ENCODE measurements at places on chromosomes 7 and 10.

GRCh38 chr10:88983206-88983605, 7.4 kb upstream of the FAS start:
- DNase-seq = no peak

DNA sequence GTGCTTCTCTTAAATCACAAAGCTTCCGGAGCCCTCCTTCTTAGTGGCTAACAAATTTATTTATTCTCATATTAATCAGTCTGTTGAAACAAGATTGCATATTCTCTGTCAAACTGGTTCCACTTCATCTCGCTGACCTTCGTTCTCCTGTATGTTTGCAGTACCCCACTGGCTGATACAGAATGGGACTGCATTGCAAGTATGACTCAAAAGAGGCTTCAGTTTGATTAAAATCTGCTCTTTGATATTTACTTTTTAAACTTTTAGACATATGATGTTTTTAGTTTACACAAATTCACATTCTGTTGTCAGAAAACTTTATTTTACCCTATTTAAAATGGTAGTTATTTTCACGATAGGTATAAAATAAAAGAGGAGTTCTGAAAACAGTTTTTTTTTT, 14.3 kb upstream of the ARHGAP12 start:
- no peak for DNase-seq

GRCh38 chr7:54543051-54543488, 895 bp downstream of the VSTM2A start:
- no peak for DNase-seq

DNA sequence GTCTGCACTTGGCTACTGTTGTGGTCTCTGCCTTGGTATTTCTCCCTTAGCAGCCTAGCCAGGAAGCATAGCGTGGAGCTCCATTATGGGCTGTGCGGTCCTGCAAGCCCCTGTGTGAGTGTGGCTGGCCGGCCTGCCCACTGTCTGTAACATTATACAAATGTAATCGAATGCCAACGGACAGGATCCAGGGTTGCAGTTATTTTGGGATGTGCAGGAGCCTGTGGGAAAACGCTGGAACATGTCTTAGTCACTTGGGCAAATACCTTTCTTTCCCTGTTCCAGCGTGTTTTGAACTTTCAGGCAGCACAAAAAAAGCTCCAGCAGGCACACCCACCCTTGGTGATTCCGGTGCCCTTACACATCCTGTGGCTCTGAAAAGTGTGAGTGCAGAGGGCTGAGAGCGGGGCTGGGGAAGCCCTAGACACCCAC, 29.5 kb downstream of the BAG3 start:
- DNase-seq = no peak

- DNase-seq = no peak
These were observed 9.1 kb downstream of the ZYX start for GRCh38 chr7:143390104-143390772.

- DNase-seq = no peak
These were observed 112.2 kb upstream of the GPR26 start for GRCh38 chr10:123553810-123554430.

DNA sequence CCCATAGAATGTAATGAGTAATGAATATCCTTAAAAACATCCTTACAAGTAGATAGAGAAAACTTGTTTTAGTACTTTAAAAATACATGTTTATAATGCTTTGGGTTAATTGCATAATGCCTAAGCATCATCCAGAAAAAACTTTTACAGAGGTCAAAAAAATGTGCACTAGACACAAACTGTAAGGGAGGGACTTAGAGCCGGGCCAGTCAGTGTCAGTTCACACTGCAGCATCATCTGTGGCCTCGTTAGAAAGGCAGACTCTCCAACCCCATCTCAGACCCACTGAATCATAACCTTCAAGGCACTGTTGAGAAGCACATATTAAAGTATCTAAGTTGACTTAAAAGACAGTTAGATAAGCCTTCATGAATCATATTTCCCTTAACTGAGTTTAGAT, 230.1 kb upstream of the PRPS1L1 start:
- DNase-seq = no peak

DNA sequence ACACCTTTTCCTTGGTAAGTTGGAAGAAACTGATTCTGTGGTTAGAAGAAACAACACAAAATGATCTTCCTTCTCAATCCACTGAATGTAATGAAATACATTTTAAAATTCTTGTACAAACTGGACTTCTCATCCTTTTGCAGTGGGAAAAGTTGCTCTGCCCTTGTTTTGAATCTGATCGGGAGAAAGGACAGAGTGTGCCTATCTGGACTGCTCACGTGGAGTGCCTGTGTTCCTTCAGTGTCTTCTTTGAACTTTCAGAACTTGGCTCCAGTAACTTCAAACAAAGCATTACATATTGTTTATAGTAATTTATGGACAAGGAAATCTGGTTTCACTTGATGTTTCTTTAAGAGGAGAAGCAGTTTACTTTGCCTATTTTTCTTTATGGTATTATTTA, 17.1 kb downstream of the SLC26A3 start:
- DNase-seq = no peak

DNA sequence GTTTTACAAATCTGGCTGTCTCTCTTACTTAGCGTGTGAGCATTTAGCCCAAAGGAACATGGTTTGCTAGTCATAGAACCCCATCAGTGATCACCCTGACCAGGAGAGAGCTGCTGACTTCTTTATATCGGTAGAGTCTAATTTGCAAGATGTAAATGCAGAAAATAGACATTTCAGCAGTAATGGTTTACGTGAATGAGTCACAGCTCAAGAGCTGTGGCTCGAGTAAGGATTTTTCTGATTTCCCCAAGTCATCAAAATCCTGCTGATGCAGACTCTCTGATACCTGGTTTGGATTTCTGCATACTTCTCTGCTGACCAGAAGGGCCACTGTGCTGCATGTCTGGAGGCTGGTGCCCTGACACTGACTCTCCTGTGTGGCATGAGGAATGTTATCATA, 25.7 kb downstream of the NUB1 start:
- DNase-seq = no peak

GRCh38 chr10:68348265-68348741, 15.6 kb upstream of the PBLD start:
- DNase-seq = no peak

DNA sequence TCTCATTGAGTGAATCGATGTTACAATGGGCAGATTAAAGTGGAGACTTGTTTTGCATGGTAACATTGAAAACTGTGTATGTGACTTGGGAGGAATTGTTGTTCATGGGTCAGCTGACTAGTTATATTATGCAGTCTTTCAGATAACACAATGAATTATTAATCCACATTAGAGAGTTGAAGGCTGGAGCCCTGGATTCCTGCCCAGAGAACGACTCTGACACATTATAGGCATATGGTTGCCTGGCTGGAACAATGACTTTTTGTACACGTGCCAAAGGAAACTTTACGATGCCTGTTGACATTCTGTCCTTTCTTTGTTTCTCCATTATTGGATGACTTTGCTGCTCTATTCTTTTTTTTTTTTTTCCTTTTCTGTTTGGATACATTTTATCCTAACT, 52.3 kb upstream of the TMEM229A start:
- no peak for DNase-seq

DNA sequence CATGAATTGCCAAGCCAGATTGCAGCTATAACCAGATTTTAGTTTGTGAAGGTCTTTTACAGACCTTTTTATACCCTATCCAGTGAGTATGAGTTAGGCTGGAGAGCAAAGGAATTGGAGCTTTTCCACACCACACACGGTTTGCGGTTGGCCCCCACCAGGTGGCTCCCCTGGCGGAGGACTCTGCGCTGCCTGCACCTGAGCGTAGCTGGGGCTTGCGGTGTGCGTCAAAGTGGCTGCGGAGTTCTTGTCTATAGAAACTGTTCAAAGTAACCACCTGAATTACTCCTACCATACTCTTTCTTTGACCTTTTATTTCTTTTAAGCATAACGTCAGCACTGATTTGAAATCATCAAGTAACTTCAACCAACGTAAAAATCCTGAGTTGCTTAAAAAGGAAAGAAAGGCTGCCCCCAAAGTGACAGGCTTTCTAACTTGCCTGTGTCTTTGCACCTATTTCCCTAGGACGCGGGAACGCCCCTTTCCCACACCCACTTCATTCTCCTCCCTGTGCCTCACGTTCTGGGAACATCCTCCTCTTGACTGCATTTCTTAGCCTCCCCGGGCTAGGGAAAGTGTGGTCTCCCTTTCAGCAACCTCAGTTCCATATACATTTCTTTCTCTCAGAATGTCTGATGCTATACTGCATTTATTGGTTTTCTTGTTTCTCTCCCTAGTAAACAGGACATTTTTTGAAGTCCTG, 47.6 kb upstream of the TMEM72 start:
- DNase-seq = no peak

- no peak for DNase-seq
These were observed 77.2 kb downstream of the EXOC4 start for GRCh38 chr7:133330085-133330484.

GRCh38 chr7:128840326-128841170, 10.3 kb downstream of the FLNC start:
- no peak for DNase-seq

DNA sequence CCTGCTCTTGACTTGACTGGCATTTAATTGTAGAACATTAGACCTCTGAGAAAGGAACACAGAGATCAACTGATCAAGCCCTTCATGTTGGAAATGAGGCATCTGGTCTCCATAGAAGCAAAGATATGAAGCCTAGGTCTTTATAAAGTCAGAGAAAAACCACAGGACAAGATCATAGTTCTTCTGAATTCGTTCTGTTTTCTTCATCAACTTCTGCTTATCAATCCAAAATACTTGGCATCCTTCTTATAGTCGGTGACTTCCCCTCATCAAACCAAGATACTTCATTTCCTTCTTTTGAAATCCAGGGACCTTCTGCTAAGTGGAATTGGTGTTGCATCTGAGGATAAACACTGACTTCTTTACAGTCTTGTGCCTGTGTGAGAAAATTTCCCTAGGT, 77.1 kb upstream of the PRKCQ start:
- no peak for DNase-seq

GRCh38 chr10:15344876-15345285, 26.2 kb downstream of the FAM171A1 start:
- no peak for DNase-seq

- no peak for DNase-seq
These were observed 51.1 kb downstream of the TMEM209 start for GRCh38 chr7:130154131-130154500.

DNA sequence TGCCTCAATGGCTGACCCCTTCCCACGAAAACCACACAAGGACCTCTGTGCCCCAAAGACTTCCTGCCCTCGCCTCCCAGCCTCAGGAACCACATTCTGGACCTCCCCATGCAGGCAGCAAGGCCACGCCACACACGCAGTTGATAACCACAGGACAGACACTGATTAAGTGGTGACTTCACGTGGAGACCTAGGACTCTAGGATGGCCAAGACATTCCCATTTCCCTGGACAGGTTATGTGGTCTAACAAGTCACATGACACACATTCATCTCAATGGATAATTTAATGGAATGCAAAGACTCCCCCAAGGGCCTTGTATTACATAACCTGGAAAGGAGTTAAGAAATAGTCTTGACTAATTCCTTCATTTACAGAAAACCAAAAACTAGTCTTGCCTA, 110.2 kb downstream of the LARP4B start:
- no peak for DNase-seq

GRCh38 chr10:62788861-62789467, 15.6 kb upstream of the ADO start:
- DNase-seq = no peak

- DNase-seq = no peak
These were observed 33.9 kb downstream of the CHN2 start for GRCh38 chr7:29228289-29229011.

DNA sequence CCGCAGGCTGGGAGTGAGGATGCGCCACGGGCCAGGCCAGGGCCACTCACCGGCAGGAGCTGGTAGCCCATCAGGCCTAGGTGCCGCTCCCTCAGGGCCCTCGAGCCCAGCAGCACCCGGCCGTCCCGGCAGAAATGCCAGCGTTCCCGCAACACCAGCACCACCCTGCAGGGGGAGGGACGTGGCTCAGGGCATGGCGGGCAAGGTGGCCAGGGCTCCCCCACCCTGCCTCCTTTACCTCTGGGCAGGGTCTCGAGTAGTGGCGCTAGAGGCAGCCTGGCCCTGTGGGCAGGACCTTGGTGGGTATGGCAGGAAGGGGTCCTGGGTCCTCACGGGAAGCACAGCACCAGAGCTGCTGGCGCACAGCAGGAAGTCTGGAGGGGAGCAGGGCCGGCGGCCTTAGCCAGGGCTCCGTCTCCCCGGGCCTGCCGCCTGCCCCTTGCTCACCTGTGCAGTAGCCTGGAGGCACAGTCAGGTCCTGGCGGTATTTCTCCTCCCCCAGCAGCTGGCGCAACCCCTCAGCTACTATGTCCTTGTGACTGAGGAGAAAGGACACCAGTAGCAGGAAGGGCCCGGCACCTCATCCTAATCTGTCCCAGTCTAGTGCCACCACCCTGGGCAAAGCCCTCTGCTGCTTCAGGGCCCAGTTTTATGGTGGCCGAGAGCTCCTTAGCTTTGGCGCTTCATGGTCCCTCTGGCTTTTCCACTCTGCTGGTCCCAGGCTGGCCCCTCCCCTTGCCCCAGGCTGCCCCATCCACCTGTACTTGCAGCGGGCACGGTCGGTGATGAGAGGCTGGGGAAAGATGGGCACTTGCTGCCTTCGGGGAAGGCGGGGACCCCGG, 3.5 kb downstream of the FASTK start:
- DNase-seq = no peak

GRCh38 chr10:620417-620816, 69.1 kb downstream of the DIP2C start:
- no peak for DNase-seq

- no peak for DNase-seq
These were observed 35.2 kb upstream of the EN2 start for GRCh38 chr7:155422599-155423336.

GRCh38 chr7:2803755-2804154, 40.4 kb downstream of the GNA12 start:
- DNase-seq = no peak

DNA sequence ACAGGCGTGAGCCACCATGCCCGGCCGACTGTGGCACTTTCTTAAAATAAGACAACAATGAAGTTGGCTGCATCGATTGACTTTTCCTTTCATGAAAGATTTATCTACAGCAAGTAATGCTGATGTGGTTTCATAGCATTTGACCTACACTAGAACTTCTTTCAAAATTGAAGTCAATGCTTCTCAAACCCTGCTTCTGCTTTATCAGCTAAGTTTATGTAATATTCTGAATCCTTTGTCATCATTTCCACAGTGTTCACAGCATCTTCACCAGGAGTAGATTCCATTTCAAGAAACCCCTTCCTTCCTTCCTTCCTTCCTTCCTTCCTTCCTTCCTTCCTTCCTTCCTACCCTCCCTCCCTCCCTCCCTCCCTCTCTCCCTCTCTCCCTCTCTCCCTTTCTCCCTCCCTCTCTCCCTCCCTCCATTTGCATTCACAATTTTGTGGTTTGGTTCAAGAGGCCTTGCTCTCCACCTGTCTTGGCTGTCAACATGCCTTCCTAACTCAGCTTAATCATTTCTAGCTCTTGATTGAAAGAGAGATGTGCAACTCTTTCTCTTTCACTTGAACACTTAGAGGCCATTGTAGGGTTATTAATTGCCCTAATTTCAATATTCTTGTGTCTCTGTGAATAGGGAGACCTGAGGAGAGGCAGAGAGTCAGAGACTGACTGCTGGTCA, 52.1 kb downstream of the HDAC9 start:
- no peak for DNase-seq

Data from stimulated activated CD4-positive, alpha-beta T cell treated with anti-CD3 and anti-CD28 coated beads, Interleukin-15, amount 100 ng/mL, for 1 hour (primary cell).